Stimulated activated CD4-positive, alpha-beta T cell treated with anti-CD3 and anti-CD28 coated beads, Interleukin-2, amount 100 ng/mL, for 4 hours (primary cell): ENCODE measurements at places on chromosomes 3 and 15.

DNA sequence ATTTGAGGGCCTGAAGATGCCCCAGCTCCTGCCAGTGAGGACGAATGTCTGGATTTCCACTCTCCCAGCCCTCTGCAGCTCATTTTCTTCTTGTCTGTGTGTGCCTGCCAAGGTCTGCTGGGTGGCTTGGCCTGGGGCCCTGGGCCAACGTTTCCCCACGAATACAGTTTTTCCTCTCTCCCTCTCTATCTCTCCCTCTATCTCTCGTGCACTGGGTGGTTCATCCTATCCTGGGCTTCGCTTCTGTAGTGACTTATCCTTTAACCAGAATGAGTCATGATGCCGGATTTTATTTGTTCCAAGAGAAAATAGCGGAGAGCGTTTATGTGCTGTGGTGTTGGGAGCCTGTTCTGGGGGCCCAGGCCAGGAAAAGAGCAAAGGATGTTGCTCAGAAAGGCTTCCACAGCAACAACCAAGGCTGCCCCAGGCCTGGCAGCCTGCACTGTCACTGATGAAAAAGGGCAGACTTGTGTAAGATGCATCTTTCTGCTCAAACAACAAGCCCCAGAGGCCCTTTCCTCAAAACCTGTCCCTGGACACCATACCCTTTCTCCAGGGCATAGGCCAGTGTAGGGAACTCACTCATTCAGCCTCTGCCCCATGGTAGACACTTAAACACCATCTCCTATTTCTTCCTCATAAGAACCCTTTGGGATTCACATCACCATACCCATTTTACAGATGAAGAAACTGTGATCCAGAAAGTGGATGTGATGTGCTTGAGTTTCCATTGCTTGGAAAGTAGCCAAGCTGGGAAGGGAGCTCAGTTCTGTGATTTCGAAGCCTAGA lies 47.3 kb downstream of the ITGA11 start:
- no peak for DNase-seq

GRCh38 chr15:45777781-45778180 lies 143.0 kb downstream of the SQOR start:
- no peak for DNase-seq

GRCh38 chr3:161171113-161171512 lies 50.0 kb upstream of the NMD3 start:
- no peak for DNase-seq

DNA sequence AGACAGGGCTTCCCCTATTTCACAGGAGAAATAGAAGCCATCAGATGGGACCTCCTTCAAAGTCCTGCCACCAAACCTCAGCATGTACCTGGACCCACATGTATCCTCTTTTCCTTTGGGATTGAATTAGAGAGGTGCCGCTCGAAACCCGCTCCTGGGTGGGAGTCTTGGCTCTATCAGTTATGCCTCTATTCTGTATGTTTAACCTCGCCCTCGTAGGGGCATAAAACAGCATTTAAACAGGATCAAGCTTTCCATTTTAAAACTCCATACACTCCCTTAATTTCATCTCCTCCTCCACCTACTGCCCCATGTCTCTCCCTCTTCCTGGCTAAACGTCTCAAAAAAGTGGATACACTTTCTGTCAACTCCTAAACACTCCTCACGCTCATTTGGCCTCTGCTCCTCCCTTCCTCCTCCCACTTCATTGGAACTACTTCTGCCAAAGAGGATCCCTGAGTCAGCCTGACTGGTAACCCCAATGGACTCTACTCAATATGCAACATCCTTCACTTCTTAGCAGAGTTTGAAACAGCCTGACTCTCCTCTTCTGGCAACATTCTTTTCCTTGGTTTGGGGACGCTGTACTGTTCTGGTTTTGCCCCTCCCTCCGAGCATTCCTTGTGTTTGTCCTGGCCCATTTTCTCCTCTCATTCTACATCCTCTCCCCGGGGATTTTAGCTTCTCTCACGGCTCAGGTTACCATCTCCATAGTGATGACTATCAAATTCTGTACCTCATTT lies 23.0 kb upstream of the MUC20 start:
- DNase-seq: no peak

DNA sequence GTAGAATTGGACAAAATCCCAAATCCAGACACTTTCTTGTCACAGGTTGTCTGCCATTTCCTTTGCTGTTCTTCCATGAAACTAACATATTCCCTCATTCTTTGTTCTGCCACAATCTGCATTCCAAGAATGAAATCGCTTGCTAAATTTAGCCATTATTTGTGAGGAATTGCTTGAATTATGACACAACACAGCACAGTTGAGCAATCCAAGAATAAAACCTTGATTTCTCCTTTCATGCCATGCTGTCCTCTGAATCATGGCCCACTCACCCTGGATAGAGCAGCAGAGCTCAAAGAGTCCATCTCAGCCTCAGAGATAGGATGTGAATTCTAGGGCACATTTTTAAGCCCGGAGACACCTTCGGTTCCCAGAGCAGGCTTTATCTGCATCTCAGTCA lies 35.2 kb upstream of the GREM1 start:
- DNase-seq: no peak

DNA sequence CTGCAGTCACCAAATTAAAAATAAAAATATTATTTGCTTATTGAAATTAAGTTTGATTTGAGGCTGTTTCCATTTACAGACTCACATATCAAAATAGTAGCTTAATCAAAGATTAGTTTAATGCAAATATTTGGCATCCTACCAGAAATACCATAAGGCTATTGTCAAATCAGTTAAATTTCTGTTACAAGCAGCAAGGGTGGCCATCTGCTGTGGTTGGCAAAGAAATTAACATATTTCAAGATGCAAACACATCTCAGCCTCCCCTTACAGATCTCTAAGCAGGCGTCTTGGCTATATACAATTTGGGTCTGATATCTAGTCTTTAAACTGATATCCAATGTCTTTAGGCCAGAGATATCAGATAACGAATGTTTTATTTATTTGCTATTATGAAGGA lies 83.2 kb upstream of the NEDD4 start:
- DNase-seq: no peak

- no peak for DNase-seq
Measured at GRCh38 chr3:180615954-180616353, 14.0 kb downstream of the TTC14 start.

GRCh38 chr15:70767667-70768066 lies 4.3 kb upstream of the UACA start:
- no peak for DNase-seq

DNA sequence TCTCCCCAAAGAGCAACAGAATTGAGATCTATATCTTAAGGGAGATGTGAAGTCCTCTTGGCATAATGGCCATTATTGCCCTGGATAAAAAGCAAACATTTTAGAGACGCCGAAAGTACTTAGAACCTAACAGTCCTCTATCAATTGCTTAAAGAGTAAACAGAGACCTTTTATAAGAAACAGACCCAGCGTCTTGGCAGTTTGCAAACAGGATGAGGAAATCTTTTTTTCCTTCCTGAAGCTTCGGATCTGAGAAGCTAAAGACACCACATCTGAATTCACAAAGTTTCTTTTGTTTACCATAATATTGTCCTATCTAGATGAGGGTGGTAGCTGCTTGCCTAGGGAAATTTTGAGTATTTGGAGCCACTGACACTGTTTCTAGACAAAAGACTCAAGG lies 59.9 kb upstream of the LIMD1 start:
- no peak for DNase-seq

GRCh38 chr3:152377184-152377570 lies 108.4 kb downstream of the MBNL1 start:
- DNase-seq: no peak

DNA sequence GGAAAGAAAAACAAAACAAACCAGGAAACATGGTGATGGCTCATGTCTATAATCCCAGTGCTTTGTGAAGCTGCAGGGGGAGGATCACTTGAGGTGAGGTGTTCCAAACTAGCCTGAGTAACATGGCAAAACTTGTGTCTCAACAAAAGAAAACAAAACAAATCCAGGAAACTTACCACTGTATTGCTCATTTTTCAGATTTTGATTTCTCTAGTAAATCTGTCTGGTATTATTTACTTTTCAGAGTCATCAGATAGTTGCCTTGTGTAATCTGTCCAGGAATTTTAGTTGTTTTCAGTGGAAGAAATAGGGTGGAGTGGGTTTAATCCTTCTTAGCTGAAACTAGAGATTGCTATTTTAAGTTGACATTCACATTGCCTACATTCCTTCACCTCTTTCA lies 91.8 kb upstream of the ALCAM start:
- DNase-seq: no peak

DNA sequence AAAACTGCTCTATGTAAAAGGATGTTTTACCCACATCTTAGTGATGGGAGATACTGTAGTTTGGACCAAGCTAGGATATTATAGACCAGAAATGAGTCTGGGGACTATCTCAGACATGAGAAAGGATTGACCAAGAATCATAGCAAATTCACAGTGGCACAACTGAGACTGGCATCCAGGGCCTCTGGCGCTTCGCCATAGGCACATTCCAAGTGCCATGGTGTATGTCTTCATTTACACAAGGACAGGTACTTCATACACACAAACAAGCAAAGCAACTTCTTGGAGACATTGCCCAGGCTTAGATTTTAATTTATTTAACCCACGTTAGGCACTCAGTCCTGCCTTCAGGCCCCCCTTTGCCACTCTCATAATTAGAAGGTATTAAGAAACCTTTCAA lies 28.9 kb downstream of the CACNA1D start:
- no peak for DNase-seq

- no peak for DNase-seq
Measured at GRCh38 chr3:14823393-14823792, 4.6 kb downstream of the FGD5 start.

DNA sequence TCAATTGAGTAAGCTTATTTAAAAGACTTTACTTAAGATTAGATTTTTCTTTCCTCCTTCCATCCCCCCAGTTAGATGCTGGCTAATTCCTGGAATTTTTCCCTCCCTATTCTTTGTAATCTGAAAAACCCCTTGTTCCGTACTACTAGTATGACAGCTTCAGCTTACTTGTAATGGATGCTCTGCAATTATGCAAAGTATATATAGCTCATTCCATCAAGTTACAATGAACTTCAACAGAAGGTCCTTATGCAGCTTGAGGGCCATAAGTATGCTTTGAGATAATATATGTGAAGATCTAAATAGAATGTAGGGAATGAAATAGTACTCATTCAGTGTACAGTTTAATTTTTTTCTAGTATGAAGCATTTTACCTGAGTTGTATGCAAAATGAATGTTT lies 398.3 kb upstream of the NAALADL2 start:
- no peak for DNase-seq

- DNase-seq: no peak
Measured at GRCh38 chr3:144873066-144873465, 901.4 kb downstream of the DIPK2A start.

- DNase-seq: no peak
Measured at GRCh38 chr3:184579513-184579912, 17.9 kb downstream of the EPHB3 start.

- DNase-seq: no peak
Measured at GRCh38 chr3:114651555-114651954, 357.7 kb downstream of the TIGIT start.

- no peak for DNase-seq
Measured at GRCh38 chr15:78992416-78993256, 47.8 kb upstream of the CTSH start.

DNA sequence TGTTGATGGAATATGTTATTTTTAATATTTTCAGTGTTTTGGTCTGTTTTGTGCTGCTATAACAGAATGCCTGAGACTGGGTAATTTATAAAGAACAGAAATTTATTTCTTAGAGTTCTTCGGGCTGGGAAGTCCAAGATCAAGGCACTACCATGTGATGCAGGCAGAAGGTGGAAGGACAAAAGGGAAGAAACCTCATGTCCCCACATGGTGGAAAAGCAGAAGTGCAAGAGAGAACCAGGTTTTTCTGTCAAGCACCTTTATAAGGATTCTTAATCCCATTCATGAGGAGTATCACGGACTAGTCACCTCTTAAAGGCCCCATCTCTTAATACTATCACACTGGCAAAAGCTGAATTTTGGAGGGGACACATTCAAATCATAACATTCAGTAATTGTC lies 57.9 kb upstream of the EPHB3 start:
- no peak for DNase-seq

DNA sequence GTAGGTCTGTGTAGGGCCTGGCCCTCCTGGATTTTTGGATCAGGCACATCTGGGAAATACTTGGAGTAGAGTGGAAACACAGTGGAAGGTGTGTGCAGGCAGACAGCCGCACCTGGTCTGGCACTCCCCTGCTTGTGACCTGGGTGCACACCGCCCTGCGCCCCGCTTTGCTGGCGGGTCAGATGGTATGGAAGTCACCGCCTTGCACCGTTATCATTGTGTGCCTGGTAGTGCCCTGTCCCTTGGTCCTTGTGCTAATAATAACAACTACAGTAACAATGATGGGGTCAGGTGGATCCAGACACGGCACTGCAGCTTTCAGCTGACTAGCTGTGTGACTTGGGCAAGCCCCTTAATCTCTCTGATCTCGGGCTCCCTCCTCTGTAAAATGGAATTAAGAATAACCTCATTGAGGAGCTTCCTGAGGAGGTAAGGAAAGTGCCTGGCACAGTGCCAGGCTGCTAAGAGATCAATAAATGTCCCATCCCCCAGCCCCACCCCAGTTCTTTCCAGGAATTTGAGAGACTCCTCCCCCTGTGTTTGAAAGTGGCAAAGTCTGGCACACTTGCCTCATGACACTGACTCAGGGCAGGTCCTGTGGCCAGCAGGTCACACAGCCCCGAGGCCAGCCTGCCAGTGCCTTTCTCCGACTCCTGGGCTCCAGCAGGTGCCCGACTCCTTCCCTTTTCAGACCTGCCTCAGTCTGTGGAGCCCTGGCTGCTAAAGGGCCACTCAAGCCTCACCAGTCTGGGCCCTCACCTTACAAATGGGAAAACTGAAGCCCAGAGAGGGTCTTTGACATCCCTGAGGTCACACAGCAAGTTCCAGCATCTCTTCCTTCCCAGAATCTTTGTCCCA lies 9.8 kb downstream of the ISG20 start:
- DNase-seq: no peak

DNA sequence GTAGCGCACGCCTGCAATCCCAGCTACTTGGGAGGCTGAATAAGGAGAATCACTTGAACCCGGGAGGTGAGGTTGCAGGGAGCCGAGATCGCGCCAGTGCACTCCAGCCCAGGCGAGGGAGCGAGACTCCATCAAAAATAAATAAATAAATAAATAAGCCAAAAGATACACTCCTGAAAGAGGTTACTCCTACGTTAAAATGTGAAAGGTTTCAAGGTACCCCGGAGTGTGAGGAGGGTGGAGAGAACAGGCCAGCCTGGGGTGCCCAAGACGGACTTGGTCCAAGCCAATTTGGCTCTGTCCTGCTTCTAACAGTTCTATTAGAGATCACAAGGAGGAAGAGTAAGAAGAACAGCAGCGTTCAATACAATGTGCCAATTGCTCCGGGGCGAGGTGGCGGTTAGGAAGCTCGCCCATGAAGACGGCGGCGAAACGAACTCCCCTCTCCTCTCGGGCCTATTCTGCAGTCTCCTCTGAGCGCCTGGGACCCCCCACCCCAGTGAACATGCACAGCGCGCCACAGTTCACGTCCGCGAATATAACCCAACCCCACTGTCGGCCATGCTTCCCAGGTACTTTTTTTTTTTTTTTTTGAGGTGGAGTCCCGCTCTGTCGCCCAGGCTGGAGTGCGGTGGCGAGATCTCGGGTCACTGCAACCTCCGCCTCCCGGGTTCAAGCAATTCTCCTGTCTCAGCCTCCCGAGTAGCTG lies 942 bp downstream of the ELP6 start:
- DNase-seq: no peak

- DNase-seq: no peak
Measured at GRCh38 chr3:6706777-6707176, 154.1 kb upstream of the GRM7 start.
